NAMALWA (cell line): ENCODE measurements at places on chromosomes 3 and 15.

DNA sequence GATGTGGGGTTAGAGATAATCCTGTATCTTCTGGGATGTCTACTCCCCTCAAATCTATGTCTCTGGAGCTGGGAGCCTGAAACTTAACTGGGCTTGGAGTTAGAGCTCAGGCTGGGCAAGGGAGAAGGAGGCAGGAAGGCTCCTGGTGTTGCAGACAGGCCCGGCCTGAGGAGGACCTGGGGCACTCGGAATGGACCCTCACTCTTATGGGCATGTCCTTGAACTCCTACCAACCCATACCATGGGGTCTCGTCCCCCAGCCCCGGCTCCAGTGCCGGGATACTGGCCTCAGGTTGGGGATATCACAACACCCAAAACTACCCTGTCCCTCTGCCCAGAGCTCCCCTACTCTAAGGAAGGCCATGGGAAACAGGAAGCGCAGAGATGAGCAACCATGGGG lies 45.2 kb downstream of the SCN5A start:
- no peak for DNase-seq

DNA sequence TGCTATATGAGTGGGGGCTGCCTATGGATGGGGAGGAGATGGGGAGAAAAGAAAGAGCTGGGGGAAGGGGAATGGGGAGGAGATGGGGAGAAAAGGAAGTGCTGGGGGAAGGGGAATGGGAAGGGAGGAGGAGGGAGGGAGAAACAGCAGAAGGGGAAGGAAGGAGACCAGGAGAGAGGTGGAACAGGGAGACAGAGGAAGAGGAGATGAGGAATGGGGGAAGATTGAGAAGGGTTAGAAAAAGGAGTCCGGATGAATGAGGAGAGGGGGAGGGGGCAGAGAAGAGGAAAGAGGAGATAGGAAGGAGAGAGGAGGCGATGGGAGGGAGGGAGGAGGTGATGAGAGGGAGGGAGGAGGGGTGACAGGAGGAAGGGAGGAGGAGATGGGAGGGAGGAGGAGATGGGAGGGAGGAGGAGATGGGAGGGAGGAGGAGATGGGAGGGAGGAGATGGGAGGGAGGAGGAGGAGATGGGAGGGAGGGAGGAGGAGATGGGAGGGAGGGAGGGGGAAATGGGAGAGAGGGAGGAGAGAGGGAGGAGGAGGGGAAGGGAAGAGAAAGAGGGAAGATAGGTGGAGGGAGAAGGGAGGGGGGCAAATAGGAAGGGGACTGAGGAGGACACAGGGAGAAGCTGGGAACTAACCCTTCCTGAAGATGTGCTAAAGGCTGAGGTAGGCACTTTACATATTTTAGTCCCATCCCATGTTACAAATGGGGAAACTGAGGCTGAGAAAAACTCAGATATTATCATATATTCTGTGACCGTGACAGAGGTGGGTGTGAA lies 6.6 kb upstream of the BCL2L10 start:
- DNase-seq: no peak

GRCh38 chr15:40928821-40929659 lies at the start of gene DLL4:
DLL4 (plus strand) TSS chr15:40929340; CDS start chr15:40929669, 329 bp downstream.
- DNase-seq: peak; percentile 58

DNA sequence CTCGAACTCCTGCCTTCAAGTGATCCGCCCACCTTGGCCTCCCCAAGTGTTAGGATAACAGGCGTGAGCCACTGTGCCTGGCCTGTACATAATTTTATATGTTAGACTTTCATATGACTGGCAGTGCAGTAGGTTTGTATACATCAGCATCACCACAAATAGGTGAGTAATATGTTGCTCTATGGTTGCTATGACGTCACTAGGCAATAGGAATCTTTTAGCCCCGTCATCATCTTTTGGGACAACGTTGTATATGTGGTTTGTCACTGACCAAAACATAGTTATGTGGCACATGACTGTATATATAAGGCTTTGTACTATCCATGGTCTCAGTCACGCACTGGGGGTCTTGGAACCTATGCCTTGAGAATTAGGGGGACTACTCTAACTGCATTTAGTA lies 17.0 kb upstream of the DNAJC19 start:
- no peak for DNase-seq

GRCh38 chr3:185280572-185281365 lies 26.9 kb upstream of the EHHADH start:
- peak; percentile 86 for DNase-seq

DNA sequence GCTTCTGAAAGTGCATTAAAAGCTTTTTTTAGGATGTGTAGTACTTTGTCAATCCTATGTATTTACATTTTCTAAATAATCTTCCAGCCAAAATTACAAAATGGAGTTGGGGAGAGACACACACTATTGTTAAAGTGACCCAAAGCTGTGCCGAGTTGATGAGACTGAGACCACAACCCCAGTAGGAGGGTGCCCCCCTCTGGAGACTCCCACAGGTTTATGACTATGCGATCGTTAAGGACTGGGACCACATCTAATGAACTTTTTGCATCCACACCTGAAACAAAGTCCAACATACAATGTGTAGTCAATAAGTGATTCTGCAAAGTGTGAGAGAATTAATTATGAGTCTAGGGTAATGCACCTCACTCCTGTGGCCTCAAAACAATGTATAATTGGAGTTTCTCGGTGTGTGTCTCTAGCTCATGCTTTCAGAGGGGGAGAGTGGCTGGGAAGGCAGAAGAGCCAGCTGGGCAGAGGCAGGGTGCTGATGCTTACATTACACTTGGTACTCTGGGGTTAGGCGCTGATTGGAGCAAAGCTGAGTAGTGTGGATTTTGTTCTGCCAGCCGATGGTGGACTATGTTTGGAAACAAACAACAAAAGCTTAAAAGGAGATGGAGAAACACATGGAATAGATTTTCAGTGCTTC lies 102.8 kb downstream of the KCNH8 start:
- no peak for DNase-seq

DNA sequence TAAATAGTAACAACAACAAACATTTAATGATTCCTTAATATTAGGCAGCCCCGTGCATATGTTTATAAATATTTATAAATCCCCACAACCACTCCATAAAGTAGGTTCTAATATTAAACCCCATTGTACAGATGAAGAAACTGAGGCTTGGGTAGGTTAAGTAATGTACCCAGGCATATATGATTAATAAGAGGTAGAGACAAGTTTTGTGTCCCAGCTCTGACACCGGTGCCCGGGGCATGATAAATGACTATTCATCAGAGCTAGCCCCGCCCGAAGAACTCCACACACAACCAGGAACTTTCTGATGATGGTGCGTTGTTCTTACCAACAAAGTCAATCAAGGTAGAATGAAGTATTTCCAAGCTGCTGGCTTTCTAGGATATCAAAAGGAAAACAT lies 19.4 kb downstream of the CDCP1 start:
- no peak for DNase-seq

- no peak for DNase-seq
Observed at GRCh38 chr15:100263721-100264455, 77.9 kb downstream of the ADAMTS17 start.

GRCh38 chr3:16183601-16184270 lies 9.3 kb downstream of the GALNT15 start:
- DNase-seq: no peak

DNA sequence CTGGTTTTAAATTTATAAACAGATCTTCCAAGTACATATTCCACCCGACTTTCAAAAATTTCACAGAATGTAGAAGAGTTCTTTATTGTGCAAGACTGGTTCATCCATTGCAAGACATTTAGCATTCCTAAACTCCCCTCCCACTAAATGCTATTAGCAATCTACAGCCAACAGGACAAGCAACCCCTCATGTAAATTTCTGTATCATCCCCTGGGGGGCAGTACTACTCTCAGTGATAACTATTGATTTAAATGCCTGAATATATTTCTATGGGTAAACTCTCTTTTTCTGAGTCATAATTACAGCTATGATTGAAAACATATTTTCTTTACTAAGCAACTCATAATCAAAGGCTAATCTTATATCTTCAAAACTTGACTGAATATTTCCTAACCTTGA lies 10.7 kb upstream of the SLC15A2 start:
- DNase-seq: peak; percentile 46

DNA sequence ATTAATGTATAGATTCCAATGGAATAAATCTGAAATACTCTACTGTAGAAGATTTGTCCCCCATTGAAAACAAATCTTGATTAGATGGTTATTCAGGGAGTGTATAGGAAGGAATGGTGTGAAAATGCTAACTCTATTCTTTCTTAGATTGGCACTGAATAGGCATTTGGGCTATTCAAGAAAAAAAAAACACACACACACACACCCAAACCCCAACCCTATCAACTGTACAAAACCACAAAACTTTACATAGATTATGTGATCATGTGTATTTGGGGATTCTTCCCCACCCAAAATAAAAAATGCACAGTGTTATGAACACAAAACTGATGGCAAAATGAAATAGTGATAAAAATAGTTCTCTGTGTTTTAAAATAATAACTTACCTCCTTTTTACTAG lies 61.8 kb downstream of the TIGIT start:
- DNase-seq: no peak

DNA sequence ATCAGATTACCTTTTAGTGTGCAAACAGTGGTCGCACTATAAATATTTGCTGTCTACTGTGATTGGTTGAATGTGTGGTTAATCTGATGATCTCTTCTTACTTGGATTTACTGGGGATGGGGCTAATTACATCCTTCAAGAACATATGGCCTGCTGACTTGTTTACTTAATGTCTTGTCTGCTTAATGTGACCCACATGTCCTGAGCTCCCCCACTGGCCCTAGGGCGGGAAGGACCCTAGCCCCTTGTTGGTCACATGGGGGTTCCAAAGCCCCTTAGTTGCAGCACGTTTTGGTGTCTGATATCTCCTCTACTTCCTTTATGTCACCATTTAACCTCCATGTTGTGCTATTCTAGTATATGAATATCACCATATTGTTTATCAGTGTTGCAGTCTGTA lies 17.8 kb upstream of the P2RY12 start:
- DNase-seq: no peak

DNA sequence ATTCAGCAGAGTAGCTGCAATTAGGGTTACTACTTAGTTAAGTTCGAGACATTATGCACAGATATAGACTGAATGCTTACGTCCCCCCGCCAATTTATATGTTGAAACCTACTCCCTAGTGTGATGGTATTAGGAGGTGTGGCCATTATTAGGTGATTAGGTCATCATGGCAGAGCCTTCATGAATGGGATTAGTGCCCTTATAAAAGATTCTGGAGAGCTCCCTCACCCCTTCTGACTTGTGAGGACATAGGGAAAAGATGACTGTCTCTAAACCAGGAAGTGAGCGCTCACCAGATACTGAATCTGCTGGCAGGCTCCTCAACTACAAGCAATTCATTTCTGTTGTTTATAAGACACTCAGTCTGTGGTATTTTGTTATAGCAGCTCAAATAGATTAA lies 25.6 kb upstream of the TEX9 start:
- no peak for DNase-seq

GRCh38 chr15:51869060-51869421 lies 39.6 kb downstream of the TMOD3 start:
- no peak for DNase-seq

GRCh38 chr15:76340803-76341365 lies 4.3 kb downstream of the ISL2 start:
- no peak for DNase-seq

- DNase-seq: no peak
Observed at GRCh38 chr15:96213045-96213444, 117.5 kb upstream of the NR2F2 start.

DNA sequence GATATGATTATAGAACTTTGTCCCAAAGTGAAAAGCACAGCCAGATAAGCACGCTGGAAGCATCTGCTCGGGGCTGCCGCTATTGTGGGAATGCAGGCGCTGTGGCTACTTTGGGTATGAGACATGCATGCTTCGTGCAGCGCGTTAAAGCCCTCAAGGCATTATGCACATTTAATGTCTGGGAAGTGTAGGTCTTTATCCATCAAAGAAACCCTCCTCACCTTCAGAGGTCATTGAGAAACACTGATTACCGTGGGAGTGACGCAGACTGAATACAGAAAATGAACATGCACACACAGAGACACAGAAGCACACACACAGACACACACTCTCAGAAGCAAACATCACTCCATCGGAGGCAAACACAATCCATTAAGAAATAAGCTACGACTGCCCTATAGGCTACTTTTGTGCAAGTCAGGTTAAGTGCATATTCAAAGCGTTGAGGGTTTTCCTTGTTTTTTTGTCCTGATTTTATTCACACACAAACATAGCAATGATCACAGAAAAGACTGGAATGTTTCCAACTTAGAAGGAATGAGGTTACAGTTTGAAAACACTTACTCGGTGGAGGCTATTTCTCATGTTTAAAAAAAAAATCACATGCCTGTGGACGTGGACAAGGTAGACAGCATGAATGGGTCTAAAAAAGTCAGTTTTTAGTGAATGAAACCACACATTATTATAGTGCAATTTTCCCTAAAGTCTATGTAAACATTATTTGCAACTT lies 68.5 kb downstream of the PLCH1 start:
- DNase-seq: no peak

DNA sequence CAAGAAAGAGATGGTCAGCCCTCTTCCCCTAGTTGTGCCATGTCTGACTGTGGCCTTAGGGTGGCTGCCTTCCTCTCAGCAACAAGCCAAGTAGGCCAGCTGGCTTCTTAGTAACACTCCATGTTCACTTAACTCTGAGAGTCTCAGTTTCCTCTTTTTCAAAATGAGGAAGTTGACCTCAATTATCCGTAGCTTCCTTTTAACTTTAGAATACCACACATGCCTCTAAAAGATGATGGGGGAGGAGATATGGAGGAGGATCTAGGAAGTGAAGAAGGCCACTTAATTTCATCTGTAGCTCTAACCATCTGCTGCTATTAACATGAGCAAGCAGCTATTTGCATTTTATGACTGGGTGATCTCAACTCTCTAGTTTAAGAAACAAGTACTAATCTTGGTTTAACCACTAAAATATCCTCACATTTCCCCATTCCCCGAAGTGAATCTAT lies 32.9 kb downstream of the CD200R1L start:
- peak; percentile 92 for DNase-seq

GRCh38 chr15:96428742-96429141 lies 98.2 kb downstream of the NR2F2 start:
- no peak for DNase-seq

GRCh38 chr3:14793126-14793857 lies 25.5 kb upstream of the FGD5 start:
- DNase-seq: no peak

DNA sequence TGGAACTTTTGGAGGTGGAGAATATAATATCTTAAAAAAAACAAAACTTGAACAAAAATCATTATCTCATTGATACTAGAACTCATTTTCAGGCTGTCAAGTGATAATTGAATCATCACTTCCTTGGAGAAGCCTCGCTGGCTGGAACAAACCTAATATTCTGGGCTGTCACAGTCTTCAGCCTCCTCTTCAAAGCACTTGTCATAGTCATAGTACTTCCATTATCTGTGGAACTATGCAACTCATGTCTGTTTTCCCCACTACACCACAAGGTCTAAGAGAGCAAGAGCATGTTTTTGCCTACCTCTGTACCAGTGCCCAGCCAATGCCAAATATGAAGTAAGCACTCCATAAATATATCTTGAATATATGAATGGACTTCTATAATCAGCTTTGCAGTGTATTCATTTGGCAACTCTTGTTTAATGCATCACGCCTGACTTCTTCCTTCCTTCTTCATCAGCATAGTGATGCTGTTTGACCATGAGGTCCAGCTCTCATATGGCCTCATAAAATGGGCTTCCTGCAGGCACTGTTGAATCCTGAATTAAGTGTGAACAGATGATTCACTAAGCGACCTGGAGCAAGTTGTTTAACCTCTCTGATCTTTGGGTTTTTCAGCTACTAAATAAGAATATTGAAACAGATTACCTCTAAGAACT lies 86.6 kb upstream of the SNRK start:
- DNase-seq: no peak
